ENCODE measurements at places on chromosomes 4 and X.

DNA sequence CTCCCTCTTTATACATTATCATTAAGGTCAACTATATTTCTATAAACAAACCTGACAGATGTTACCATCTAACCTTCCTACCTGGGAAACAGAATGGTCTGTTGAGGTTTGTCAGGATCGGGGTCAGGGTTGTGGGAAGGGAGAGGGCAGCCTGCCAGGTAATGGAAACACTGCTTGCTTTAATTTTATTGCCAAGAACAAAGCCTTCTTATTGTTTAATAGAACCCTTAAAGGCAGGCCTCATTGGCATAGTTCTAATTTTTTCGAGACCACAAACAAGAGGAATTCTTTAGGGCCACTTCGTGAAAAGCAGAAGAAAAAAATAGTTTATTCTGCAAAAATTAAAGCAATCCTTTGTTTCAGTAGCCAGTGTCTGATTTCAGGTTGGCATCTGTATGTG lies 113.2 kb downstream of the MID1 start:
- peak; percentile 55 for DNase-seq

GRCh38 chr4:8276358-8277240 lies 7.0 kb downstream of the HTRA3 start:
- DNase-seq: no peak

DNA sequence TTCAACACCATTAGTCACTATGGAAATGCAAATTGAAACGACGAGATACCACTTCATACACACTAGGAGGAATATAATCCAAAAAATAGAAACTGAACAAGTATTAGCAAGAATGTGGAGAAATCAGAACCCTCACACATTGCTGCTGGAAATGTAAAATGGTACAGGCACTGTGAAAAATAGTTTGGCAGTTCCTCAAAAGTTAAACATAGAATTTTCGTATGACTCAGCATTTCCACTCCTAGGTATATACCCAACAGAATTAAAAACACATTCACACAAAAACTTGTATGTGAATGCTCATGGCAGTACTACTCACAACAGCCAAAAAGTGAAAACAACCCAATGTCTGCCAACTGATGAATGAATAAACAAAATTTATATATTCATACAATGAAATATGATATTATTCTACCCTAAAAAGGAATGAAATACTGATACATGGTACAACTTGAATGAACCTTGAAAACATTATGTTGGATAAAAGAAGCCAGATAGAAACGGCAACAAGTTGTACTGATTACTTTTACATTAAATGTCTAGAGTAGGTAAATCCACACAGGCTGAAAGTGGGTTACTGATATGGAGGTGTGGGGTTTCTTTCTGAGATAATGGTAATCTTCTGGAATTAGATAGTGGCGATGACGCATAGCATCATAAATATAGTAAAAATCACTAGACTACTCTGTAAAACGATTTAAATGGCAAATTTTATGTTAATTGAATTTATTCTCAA lies 22.3 kb downstream of the TEC start:
- no peak for DNase-seq

- no peak for DNase-seq
Measured at GRCh38 chr4:121143131-121143530, 21.0 kb downstream of the TNIP3 start.

DNA sequence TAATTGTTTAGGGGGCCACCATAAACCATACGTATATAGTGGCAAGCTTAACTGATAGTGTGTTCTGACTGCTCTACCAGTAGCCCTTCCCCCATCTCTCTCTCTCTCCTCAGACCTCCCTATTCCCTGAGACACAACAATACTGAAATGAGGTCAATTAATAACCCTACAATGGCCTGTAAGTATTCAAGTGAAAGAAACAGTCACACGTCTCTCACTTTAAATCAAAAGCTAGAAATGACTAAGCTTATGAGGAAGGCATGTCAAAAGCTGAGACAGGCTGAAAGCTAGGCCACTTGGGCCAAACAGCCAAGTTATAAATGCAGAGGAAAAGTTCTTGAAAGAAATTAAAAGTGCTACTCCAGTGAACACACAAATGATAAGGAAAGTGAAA lies 78.0 kb downstream of the PRDM5 start:
- no peak for DNase-seq

DNA sequence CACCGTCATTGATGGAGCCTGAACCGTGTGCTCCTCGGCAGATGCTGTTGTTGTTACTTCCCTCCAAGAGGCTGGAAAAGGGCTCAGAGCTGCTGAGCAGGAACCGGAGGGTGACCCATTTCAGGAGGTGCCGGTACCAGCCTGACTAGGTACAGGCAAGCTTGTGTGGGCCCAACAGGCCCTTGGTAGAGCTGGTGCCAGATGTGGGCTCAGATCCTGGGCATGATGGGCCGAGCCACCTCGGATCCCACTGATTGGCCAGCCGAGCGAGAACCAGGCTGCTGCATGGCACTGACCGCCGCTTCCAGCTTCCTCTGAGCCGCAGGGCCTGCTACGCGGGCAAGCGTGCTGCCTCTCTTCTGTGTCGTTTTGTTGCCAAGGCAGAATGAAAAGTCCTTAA lies 33.7 kb downstream of the NOP14 start:
- DNase-seq: no peak

GRCh38 chr4:185096032-185096653 lies 46.9 kb upstream of the SLC25A4 start:
- peak; percentile 38 for DNase-seq

DNA sequence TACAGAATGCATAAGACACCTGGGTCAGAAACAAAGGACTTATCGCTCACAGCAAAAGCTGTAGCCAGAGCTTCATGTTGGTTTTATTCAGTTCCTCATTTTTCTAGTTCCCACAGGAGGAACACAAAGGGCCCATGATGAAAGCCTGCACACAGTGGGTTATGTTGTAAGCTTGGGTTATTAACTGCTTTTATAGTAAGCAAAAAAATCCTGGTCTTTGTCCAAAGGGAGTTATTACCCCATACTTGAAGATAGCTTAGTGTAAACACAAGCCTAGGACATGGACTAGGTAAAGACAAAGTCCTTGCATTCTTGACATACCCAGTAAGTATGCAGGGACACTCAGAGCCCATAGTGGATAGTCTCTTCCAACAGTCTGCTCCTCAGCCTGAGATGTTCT lies 11.7 kb downstream of the BBS12 start:
- no peak for DNase-seq

DNA sequence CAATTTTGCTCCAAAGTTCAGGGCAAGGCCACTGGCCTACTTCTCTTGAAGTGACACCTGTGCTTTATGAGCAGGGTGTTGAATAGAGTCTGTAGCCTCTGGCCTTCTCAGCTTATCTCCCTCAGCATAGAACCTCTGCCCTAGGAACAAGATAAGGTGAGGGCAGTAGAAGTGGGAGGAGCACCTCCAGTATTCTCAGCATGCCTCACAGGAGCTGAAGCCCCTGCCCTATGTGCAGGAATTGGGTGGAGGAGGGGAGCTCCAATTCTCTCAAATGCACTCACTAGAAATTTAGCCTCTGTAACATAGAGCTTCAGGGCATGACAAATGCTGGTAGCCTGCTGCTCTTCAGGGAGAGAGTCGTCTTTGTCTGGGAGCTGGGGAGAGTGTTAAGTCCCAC lies 479.3 kb downstream of the IL1RAPL1 start:
- no peak for DNase-seq

GRCh38 chr4:36213977-36214376 lies 30.3 kb downstream of the ARAP2 start:
- DNase-seq: no peak

GRCh38 chr4:181504924-181505323 lies 738.3 kb upstream of the TENM3 start:
- DNase-seq: no peak

DNA sequence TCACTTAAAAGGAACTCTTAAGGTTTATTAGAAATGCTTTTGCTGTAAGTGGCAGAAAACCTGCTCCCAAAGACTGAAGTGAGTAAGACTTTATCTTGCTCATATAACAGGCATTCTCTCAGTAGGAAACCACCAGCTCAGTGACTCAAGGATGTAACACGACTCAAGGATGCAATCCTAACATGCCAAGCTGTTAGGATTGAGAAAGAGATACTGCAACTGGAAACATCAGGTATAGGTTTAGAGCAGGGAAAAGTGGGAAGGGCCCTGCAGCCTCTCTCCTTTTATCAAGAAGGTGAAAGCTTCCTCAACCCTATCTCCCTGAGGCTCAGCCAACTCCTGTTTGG lies 11.9 kb upstream of the SLC9A7 start:
- DNase-seq: no peak

DNA sequence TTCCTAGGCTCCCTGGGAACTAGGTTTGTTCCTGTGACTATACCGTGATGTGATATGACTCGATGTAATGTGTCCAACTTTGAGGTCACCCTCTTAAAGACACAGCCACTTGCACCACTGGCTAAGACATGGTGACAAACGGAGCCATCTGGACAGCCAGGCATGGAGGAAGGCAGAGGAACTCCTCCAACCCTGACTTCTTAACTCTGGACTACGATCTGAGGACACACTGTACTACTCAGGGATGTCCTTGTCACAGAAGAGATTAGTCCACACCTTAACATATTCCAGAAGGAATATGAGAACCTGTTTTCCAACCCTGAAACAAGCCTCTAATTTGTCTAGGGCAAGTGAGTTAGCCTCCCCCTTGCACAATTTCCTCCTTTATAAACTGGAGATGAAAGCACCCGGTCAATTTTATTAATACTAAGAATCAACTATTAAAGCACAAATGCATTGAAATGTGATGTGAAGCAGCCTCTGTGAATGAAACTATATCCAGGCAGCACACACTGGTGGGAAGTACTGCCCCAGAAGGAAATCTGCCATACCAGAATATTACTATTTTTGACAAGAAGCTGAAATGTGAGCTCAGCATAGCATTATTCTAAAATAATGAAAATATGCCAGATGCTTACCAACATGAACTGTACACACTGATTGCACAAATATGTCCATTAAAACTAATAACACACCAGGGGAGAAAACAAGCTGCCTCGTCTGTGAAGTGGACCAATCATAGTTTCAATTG lies 47.3 kb downstream of the TSPAN5 start:
- no peak for DNase-seq

GRCh38 chrX:123361371-123361770 lies 177.3 kb downstream of the GRIA3 start:
- DNase-seq: no peak

DNA sequence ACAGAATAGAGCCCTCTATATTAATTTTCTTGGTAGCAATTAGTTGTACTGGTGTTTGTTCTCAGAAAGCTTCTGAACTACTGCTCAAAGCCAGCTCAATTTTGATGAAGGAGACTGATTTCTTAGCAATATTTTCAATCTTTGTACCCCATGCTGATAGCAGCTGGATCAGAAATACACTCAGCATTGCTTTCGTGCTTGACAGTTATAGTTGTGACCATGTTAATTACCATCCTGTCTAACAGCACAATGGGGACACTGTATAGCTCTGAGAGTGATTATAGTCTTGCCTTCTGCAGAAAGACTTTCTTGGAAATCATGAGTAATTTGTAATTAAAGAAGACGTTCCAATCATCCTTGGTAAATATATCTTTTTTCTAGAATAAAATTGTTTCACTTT lies 79.7 kb upstream of the GNPDA2 start:
- DNase-seq: no peak

- DNase-seq: no peak
Measured at GRCh38 chr4:41927796-41928499, 7.3 kb upstream of the TMEM33 start.

- DNase-seq: peak; percentile 23
Measured at GRCh38 chr4:39464886-39465501, 6.1 kb downstream of the LIAS start.

DNA sequence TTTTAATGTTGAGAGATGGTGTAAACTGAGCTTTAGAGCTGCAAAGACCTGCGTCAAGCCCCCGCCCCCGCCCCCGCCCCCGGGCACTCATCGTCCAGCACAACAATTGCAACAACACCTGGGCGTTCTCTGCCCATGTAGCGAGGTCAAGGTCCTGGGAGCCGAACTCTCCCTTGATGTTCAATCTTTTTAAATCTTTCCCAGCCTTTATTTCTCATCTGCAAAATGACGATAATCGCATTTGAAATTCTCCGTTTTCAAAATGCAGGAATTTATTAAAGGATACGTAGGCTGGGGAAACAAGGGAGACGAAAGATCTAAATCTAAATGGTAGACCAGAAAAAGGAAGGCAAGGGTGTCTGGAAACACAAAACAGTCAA lies 648 bp upstream of the MSMO1 start:
- DNase-seq: no peak

- no peak for DNase-seq
Measured at GRCh38 chrX:23838953-23839352, 56.0 kb downstream of the SAT1 start.

- no peak for DNase-seq
Measured at GRCh38 chrX:154988719-154989118, 33.8 kb downstream of the F8 start.

Data from SW480 (cell line).